ENCODE measurements at places on chromosomes 13 and 19.

DNA sequence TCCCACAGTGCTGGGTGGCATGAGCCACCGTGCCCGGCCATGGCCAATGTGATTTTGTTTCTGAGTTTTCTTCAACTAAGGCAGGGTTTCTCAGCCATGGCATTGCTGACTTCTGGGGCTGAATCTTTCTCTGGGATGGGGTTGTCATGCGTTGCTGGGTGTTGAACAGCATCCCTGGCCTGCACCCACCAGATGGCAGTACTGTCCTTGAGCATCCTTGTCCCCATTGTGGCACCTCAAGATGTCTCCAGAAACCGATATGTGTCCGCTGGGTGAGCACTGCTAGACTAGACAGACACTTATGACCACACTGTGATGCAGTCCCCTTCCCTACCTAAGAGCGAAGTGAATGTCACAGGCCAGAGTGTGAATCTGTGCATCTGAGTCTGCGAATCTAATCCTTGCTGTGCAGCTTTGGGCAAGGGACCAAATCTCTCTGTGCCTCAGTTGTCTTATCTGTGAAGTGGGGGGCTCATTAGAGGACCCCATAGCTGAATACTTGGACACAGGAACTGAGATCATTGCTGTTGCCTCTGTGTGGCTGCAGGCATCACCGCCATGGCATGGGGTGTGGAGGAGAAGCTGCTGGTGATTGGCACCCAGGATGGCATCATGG, 50.3 kb upstream of the SIN3B start:
- DNase-seq, result peak; percentile 23

DNA sequence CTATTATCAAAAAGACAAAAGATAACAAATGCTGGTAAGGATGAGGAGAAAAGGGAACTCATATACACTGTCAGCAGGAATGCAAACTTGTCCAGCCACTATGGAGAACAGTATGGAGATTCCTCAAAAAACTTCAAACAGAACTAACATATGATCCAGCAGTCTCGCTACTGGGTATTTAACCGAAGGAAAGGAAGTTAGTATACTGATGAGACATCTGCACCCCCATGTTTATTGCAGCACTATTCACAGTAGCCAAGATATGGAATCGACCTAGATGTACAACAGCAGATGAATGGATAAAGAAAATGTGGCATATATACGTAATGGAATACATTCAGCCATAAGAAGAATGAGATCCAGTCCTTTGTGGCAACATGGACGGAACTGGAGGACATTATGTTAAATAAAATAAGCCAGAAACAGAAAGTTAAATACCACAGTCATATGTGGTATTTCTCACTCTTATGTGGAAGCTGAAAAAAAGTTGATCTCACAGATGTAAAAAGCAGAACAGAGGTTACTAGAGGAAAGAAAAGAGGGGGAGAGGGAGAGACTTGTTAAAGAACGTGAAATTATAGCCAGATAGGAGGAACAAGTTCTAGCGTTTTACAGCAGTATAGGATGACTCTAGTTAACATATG, 83.2 kb downstream of the RUBCNL start:
- no peak for DNase-seq

DNA sequence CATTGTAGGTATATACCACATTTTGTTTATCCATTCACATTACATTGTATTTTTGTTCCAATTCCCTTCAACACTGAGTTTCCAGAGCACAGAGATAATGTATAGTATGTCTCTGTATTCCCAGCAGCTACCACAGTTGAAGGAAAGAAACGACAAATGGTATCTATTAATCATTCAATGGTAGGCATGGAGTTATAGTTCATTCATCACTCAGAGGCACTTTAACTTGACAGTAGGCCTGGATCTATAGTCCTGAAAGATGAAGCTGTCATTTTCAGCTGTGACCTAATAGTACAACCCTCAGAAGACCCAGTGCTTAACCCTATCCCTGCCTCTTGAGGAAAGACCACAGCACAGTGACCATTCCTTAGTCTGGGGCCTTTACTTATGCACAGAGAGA, 163.0 kb upstream of the TMTC4 start:
- no peak for DNase-seq

DNA sequence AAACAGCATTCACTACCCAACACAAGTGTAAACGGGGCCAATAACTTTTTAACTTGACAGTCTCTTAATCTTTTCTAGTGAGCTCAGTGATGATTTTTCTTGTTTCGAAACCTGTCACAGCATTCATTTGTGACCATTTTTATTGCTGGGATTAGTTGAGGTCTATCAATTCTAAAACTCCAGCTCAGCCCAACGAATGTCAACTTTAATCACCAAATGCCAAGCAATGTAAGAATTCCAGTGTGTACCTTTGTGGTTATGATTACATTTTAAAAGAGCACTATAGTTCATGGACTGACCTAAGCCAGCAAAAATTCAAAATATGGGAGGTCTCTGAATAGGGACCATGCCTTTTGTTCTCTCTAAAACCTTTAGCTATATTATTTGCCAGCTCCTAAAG, 694.3 kb upstream of the SGCG start:
- no peak for DNase-seq

DNA sequence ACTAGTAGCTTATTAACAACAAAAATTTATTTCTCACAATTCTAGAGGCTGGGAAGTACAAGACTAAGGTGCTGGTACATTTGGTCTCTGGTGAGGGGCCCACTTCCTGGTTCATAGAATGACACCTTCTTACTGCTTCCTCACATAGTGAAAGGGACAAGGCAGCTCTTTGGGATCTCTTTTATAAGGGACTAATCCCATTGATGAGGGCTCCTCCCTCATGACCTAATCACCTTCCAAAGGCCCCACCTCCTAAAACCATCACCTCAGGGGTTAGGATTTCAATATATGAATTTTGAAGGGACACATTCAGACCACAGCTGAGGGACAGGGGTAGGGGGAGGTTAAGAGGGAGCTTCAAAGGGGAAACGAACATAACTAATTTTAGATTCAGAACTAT, 20.3 kb downstream of the SPART start:
- DNase-seq, result no peak

DNA sequence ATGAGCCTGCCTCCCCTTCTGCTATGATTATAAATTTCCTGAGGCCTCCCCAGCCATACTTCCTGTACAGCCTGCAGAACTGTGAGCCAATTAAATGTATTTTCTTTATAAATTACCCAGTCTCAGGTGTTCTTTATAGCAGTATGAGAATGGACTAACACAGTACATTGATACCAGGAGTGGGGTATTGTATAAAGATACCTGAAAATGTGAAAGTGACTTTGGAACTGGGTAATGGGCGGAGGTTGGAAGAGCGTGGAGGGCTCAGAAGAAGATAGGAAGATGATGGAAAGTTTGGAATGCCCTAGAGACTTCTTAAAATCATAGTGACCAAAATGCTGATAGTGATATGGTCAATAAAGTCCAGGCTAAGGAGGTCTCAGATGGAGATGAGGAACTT, 32.8 kb downstream of the NEK5 start:
- no peak for DNase-seq

- no peak for DNase-seq
These were observed 459.8 kb downstream of the FGF14 start for GRCh38 chr13:101942038-101942437.

- DNase-seq, result no peak
These were observed 56.9 kb upstream of the LRCH1 start for GRCh38 chr13:46496086-46496485.

DNA sequence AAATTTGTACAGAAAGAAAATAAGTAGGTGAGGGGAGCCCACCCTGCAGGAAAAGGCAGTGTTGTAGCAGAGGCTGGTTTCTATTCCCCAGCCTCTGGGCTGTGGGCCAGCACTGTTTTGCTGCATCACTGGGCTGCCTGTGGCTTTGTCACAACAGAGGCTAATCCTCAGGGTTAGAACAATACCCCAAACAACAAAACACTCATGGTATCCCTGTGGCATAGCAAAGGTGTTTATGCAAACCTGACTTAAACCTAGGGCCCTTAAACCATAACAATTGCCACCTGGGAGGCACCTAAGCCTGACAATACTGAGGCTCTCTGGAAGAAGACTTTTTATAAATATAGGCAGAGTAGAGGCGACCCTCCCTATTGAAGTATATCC, 314.7 kb downstream of the OLFM4 start:
- DNase-seq, result no peak

DNA sequence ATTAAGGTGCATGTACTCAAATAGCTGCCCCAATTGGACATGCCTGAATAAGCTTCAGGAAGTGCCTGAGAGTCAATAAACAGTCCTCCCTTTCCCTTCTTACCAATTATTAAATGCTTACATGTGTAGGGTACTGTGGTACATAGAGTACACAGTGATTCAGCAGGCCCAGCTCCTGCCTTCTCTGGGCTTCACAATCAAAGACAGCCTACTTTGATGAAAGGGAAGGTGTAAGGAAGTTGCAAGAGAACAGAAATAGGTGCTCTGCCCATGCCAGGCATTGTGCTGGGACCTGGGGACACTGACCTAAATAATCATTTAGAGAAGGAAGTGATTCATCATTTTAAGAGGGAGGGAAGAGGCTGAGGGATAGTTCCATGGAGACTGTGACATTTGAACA, 17.2 kb downstream of the FRY start:
- DNase-seq, result no peak

- no peak for DNase-seq
These were observed 43.8 kb upstream of the GRTP1 start for GRCh38 chr13:113407531-113408393.

DNA sequence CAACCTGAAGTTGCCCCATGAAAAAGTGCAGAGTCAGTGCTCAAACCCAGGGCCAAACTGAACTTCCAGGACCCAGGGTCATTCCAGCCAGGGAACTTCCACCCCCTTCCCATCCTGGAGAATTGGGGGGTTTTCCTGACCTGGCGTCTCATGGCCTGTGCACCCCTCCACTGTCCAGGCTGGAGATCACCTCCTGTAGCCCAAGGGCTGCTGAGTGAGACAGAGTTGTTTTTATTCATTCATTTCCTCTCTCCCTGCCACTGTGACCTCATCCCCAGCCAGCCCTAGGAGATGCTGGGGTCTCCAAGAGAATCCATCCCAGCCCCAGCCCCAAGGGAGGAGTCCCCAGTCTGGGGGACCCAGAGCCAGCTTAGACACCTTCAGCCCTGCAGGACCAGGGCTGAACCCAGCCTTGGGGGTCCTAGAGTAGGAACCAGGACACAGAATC, 4.2 kb downstream of the FCHO1 start:
- no peak for DNase-seq

DNA sequence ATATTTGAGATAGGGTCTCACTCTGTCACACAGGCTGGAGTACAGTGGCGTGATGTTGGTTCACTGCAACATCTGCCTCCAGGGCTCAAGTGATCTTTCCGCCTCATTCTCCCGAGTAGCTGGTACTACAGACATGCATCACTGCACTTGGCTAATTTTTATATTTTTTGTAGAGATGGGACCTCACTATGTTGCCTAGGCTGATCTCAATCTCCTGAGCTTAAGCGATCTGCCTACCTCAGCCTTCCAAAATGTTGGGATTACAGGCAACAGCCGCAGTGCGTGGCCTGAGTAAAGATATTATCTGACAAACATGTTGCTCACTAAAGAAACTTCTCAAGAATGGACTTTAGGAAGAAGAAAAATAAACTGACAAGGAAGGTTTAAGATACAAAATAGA, 125.4 kb upstream of the ABCC4 start:
- DNase-seq, result no peak

DNA sequence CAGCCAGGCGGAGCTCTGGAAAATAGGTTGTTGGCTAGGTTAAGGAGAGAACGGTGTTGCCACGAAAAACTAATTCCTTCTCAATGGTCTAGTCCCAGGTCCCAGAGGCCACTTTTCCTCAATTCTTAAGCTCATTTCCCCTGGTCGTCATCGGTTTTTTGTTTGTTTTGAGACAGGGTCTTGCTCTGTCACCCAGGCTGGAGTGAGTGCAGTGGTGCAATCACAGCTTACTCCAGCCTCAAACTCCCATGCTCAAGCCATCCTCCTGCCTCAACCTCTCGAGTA, 1.2 kb downstream of the SF3A2 start:
- DNase-seq, result no peak

DNA sequence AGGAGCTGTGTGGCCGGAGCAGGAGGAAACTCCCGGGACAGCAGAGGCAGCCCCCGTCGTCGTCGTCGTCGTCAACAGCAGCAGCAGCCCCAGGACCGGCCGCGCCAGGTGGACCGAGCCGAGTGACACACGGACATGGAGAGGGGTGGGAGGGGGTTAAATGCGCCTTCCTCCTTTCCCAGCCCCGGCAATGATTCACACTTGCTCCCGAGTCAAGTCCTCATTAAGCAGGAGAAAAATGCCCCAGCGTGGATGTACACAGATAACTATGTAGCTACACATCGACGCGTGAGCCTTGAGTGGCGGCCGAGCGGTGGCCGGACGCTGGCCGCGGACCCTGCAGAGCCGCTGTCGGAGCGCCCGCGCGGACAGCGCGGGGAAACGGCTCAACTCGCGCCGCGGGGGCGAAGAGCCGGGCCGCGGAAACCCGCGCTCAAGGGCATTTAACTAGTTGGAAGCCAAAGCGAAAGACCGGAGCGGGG, 645 bp downstream of the UBL3 start:
- DNase-seq, result no peak

DNA sequence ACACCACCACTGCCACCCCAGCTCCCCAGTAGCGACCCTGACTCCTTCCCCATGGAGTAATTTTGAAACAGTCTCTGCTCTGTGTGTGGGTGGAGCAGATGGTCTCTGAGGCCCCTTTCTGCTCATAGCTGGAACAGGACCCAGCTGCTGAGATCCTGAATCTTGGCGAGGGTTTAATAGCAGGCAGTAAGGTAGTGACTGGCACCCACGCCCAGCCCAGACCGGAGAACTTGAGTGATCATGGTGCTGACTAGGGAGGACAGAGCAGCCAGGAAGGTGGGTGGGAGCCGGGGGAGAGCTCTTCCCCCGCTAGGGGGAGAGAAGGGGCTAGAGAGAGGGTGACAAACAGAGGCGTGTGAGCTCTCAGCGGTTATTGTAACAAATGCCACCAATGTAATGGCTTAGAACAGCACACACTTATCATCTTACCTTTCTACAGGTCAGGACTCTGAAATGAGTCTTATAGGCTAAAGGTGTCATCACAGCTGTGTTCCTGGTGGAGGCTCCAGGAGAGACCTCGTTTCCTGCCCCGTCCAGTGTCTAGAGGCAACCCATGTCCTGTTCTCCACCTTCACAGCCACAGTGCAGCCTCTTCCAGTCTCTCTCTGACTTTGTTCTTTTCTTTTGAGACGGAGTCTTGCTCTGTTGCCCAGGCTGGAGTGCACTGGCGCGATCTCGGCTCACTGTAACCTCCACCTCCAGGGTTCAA, 7.2 kb upstream of the ACER1 start:
- DNase-seq, result no peak

- DNase-seq, result no peak
These were observed 33.0 kb downstream of the GPR12 start for GRCh38 chr13:26727633-26728032.

- DNase-seq, result no peak
These were observed 45.2 kb upstream of the HMGB1 start for GRCh38 chr13:30510811-30511371.

DNA sequence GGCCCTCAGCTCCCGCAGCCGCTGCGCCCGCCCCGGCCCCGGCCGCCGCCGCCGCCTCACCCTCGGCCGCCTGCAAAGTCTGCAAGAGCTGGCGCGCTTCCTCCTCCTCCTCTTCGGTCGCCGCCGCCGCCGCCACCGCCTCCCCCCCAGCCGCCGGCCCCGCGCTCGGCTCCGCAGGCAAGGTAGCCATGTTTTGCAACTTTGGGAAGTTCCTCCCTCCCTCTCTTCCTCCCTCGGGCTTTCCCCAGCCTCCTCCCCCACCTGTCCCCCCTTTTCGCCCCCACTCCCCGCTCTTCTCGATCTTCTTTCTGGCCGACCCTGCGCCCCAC, 433 bp downstream of the SIX5 start:
- no peak for DNase-seq

- DNase-seq, result no peak
These were observed 633.5 kb upstream of the ATXN8OS start for GRCh38 chr13:69474011-69474685.

GRCh38 chr19:11281356-11282049, 14.5 kb upstream of the TSPAN16 start:
- DNase-seq, result no peak

Data from stimulated activated CD4-positive, alpha-beta T cell treated with anti-CD3 and anti-CD28 coated beads, TNF-alpha, amount 100 ng/mL, for 48 hours (primary cell).